ENCODE measurements at places on chromosomes 1 and 21. TPM values are rescaled to one million over a fixed set of nuclear protein-coding genes. Genes with fewer than 3 reads are reported as not detected.

FOXD3 gene
- 41.3 TPM for total RNA-seq

B3GALT2 gene
- total RNA-seq = not detected

LCA5L gene
- not detected for total RNA-seq

AIRE gene
- not detected for total RNA-seq

CFAP45 gene
- total RNA-seq = not detected

DNA sequence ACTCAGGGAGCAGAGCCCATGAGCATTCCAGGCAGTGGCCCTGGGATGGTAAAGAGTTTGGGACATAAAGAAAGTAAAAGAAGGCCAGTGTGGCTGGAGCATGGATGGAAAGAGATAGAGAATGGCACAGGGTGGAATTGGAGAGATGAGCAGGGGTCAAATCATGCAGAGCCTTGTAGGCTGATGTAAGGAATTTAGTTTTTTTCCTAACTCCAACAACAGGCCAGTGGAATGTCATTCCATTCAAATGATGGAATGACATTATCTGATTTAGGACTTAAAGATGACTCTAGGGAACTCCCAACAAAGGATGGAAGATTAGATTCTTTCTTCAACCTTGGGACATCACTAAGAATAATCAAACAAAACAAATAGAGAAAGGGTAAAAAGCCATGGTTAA is 12.8 kb upstream of the S100A2 start:
- no peak overlapping the region for H3K4me3 ChIP-seq
- H3K27ac ChIP-seq = no peak overlapping the region
- no peaks in the 10 kb centered on the region for H3K36me3 ChIP-seq
- no peaks in the 10 kb centered on the region for H3K27me3 ChIP-seq
- peaks cover 6% of the 10 kb centered on the region for H3K4me1 ChIP-seq

GRCh38 chr21:27649762-27650161 is 682.9 kb upstream of the ADAMTS5 start:
- DNase-seq = no peak
- H3K27ac ChIP-seq = no peak overlapping the region
- no peaks in the 10 kb centered on the region for H3K36me3 ChIP-seq
- no peaks in the 10 kb centered on the region for H3K27me3 ChIP-seq
- no peak overlapping the region for H3K4me3 ChIP-seq

GRCh38 chr1:15452216-15452615 is 4.3 kb upstream of the CELA2A start:
- no peak for DNase-seq
- H3K36me3 ChIP-seq = no peaks in the 10 kb centered on the region
- H3K4me3 ChIP-seq = no peak overlapping the region

- DNase-seq = peak; percentile 24
- no peaks in the 10 kb centered on the region for H3K27me3 ChIP-seq
- H3K27ac ChIP-seq = no peak overlapping the region
- H3K36me3 ChIP-seq = no peaks in the 10 kb centered on the region
- no peak overlapping the region for H3K4me3 ChIP-seq
Measured at GRCh38 chr21:30209601-30210000, 6.3 kb downstream of the CLDN8 start.

DNA sequence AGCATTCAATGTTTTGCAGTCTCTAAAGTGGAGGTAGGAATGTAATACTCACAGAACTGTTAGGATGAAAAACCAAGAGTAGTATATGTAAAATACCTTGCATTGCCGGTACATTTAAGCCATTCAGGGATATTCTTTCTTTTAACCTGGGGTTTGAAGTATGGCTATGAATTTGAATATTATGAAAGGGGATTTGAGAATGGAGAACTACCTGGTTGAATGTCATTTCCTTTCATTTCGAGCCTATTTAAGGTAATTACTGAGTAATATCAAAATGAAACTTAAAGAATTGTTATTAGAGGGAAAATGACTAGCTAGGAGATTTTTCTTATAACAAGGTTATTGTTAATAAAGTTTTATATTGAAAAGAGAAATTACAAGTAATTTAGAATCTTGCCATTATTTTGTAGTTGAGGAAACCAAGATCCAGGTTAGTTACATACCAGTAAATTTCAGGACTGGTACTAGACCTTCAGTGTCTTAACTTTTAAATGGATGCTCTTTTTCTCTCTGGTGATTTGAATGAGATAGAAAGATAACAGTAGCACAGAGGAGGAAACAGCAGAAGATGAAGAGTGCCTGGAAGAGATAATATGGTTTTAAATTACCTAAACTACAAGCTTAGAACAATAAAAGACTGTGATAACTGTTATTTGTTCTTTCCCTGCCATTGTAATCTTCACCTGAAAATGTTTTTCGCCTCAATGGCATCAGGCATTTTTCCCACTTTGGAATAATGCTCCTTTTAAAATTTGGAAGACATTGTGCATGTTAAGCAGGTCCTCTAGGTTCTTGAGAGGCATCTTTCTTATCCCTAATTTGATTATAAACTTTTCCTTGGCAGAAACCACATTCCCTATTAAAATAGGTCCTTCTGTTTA is 103.2 kb downstream of the PKN2 start:
- H3K27me3 ChIP-seq = no peaks in the 10 kb centered on the region
- H3K27ac ChIP-seq = no peak overlapping the region
- no peak overlapping the region for H3K4me3 ChIP-seq
- no peak for DNase-seq
- H3K4me1 ChIP-seq = peaks cover 11% of the 10 kb centered on the region

- H3K27me3 ChIP-seq = no peaks in the 10 kb centered on the region
- no peaks in the 10 kb centered on the region for H3K36me3 ChIP-seq
- H3K4me1 ChIP-seq = no peaks in the 10 kb centered on the region
- H3K27ac ChIP-seq = no peak overlapping the region
Measured at GRCh38 chr1:154752273-154753030, 117.6 kb downstream of the KCNN3 start.

DNA sequence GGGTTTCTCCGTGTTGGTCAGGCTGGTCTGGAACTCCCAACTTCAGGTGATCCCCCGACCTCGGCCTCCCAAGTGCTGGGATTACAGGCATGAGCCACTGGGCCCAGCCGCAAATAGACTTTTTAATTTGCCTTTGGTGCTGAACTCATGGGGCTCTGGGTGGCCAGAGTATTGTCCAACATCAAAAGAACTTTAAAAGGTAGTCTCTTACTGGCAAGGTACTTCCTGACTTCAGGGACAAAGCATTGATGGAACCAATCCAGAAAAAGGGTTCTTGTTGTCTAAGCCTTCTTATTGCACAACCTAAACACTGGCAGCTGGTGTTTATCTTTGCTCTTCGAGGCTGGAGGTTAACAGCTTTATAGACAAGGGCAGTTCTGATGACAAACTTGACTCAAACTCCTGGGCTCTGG is 3.8 kb upstream of the KTI12 start:
- H3K4me3 ChIP-seq = no peak overlapping the region
- no peaks in the 10 kb centered on the region for H3K27me3 ChIP-seq
- no peak overlapping the region for H3K27ac ChIP-seq
- no peak for DNase-seq
- peaks cover 4% of the 10 kb centered on the region for H3K36me3 ChIP-seq

DNA sequence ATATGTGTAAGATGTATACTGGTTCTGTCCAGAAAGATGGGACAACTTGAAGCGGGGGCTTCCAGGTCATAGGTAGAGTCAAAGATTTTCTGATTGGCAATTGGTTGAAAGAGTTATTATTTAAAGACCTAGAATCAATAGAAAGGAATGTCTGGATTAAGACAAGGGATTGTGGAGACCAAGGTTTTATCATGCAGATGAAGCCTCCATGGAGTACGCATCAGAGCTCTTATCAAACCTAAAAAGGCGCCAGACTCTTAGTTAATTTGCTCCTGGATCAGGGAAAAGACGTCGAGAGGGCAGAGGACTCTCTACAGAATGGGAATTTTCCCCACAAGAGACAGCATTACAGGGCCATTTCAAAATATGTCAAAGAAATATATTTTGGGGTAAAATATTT is 23.7 kb upstream of the ETV3 start:
- H3K27ac ChIP-seq = peak overlapping the region; percentile 73
- peak; percentile 69 for DNase-seq
- H3K27me3 ChIP-seq = no peaks in the 10 kb centered on the region
- no peaks in the 10 kb centered on the region for H3K36me3 ChIP-seq
- peaks cover 23% of the 10 kb centered on the region for H3K4me1 ChIP-seq

GRCh38 chr1:55073187-55073916 is 34.0 kb downstream of the PCSK9 start:
- H3K27ac ChIP-seq = no peak overlapping the region
- peaks cover 20% of the 10 kb centered on the region for H3K36me3 ChIP-seq
- H3K4me3 ChIP-seq = no peak overlapping the region
- DNase-seq = no peak

DNA sequence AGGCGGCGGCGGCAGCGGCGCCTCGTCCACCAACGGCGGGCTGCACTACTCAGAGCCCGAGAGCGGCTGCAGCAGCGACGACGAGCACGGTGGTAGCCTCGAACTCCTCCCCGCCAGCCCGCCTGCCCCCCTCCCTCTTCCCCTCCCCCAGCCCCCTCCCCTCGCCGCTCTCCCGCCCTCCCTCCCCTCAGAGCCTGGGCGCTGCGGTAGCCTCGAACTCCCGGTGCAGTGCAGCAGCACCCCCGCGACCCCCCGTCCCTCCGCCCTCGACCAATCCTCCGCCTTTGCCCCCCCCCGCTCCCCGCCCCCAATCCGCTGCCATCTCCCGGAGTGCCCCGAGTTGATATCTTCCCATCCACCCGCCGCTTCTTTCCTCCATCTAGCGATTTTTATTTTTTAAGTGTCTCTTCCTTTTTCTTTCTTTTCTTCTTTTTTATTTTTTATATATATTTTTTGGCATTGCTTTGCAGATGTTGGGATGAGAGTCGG is 516 bp downstream of the RCOR3 start:
- H3K27ac ChIP-seq = peak overlapping the region; percentile 99
- H3K27me3 ChIP-seq = no peaks in the 10 kb centered on the region
- H3K4me3 ChIP-seq = peak overlapping the region; percentile 80
- peaks cover 12% of the 10 kb centered on the region for H3K4me1 ChIP-seq

- DNase-seq = peak; percentile 79
- no peak overlapping the region for H3K4me3 ChIP-seq
- peaks cover 17% of the 10 kb centered on the region for H3K4me1 ChIP-seq
- no peaks in the 10 kb centered on the region for H3K36me3 ChIP-seq
- H3K27me3 ChIP-seq = no peaks in the 10 kb centered on the region
Measured at GRCh38 chr1:7046314-7046713, 261.1 kb downstream of the CAMTA1 start.
